Peyer's patch (tissue), 4 donors: ENCODE measurements at places on chromosomes 1 and 21.
A peak's percentile ranks its signal among the peaks of the same experiment; 100 is the strongest.

DNA sequence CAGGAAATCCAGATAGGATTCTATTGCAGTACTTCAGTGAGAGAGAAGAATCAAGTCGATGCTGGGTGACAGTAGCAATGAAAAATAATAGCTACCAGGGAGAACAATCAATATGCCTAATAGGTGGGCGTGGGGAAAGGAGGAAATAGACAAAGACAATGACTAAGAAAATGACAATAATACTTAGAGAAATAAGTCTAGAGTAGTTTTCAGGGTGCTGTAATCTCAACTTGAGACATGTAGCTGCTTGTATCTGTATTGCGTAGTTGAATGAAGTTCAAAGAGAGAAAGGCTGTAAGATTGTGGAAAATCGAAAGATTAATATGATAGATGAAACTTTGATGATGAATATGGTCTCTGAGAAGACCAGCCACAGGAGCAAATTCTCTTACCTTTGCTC is 2.6 kb downstream of the STXBP3 start:
- DNase-seq, result no peak

DNA sequence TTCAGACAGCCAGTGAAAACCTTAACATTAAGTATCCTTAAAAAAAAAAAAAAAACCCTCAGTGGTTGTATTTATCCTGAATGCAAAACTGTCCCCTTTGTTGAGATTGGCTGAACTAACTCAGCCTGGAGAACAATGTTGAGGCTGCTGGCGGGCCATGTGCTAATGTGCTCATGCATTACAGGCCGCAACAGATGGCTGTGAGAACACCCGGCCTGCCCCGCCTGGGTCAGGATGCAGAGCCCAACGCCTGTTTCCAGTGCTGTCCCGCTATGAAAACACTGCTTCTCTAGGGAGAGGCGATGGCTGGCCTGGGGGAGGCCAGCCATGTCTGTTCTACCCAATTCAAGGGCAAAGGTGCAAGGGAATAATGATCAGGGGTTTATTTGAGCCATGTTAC is 13.8 kb downstream of the OLIG2 start:
- no peak for DNase-seq

GRCh38 chr1:218557731-218558130 is 212.6 kb downstream of the TGFB2 start:
- no peak for DNase-seq

GRCh38 chr1:18534810-18535205 is 54.1 kb downstream of the KLHDC7A start:
- DNase-seq, result no peak

- DNase-seq, result peak; percentile 78
These were observed 2.8 kb upstream of the ECE1 start for GRCh38 chr1:21292984-21293536.

- no peak for DNase-seq
These were observed 2.2 kb upstream of the TOMM20 start for GRCh38 chr1:235130766-235131270.

- DNase-seq, result no peak
These were observed 1142.1 kb upstream of the PRMT6 start for GRCh38 chr1:105914403-105914802.

GRCh38 chr1:154870115-154870571 is at the start of gene KCNN3:
TSS of gene KCNN3 (minus strand) at chr1:154870281. CDS start at chr1:154869964, 317 bp downstream.
- peak; percentile 86 for DNase-seq
